Stimulated activated CD4-positive, alpha-beta T cell treated with anti-CD3 and anti-CD28 coated beads, Interleukin-15, amount 100 ng/mL, for 1 hour (primary cell): ENCODE measurements at places on chromosomes 4 and X.

DNA sequence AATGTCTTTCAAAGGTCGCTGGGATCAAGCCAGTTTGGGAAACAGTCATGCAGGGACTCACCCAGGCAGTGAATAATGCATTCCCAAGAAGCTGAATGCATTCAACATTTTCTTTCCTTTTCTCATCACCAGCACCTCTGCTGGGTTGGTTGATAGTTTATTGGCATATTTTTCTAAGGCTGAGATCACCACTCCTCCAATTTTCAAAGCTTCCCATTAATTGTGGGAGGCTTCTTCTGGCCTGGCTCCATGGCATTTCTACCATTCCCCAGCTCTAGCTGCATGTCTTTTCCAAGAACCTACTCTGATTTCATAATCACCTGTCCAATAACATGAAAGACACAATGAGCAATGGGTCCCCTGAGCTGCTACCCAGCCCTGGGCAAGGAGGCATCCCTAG, 35.8 kb downstream of the CHRDL1 start:
- DNase-seq: no peak

GRCh38 chr4:57430726-57431125, 320.5 kb upstream of the IGFBP7 start:
- DNase-seq: no peak

GRCh38 chr4:8319731-8320385, 50.3 kb downstream of the HTRA3 start:
- no peak for DNase-seq

GRCh38 chrX:8815460-8816065, 14.4 kb upstream of the FAM9A start:
- no peak for DNase-seq

- DNase-seq: no peak
These were observed 23.3 kb downstream of the FRYL start for GRCh38 chr4:48756689-48757220.

DNA sequence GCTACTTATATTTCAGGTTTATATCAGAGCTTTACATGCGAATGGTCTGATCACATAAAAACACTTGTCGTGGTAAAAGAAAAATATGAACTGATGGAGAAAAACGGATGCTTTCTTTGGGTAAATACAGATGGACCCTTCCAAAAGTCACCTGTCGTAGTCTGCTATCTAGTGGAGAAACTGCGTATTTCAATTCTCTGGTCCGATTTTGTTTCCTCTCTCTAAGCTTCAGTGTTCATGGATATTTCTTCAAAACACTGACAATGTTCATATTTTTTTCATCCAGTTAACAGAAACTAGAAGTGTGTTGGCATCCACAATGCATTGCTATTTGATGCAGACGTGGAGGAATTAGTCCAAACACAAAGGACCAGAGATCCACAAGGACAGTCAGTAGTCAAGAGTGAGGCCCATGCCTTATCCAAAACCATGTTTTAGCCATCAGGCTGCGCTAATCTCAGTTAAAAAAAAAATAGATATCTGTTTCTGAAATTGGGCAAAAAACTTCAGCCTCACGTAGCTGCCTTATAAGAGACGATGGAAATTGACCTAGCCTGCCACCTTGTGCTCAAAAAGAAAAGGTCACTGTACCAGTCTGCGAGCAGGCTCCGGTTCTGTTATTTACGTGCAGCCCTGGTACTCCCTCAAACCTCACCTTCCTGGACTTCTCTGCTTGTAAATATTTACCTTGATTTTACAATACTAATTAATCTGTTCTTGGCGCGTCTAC, 16.0 kb downstream of the MEPE start:
- DNase-seq: no peak

DNA sequence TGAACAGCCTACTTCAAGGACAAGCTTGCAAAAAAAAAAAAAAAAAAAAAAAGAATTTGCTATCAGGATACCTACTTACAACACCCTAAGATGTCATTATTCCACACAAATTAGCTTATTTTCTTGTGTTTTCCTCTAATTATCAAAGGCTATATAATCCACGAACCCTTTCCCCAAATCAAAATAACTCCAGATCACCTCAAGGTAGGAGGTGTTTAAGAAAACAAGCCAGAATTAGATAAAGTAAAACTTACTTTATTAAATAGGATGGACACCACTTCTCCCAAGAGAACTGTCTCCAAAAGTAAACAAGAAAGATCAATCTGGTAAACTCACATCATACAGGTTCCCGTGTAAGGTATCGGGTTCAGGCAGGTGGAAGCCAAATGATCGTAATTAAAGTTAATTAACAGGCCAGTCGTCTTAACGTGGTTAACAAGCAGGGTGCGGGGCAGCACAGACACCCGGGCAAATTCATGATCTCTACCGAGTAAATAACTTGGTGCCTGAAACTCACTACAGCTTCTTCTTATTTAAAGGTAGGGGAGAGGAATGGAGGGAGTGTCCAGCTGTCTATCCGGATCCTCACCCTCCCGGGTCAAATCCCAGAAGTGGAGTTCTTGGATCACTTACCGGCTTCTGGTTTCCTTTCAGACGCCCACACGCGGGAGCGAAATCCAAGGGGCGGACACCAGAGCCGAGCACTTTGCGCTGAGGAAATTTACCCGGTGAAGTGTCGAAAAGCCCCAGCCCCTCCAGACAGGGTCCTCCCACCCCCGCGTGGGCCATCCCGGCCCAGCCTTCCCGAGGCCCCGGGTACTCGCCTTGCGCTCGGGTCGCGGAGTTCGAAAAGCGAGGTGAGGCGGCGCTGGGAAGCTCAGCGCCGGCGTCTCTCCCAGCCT, 708 bp downstream of the ARAP2 start:
- peak; percentile 33 for DNase-seq

DNA sequence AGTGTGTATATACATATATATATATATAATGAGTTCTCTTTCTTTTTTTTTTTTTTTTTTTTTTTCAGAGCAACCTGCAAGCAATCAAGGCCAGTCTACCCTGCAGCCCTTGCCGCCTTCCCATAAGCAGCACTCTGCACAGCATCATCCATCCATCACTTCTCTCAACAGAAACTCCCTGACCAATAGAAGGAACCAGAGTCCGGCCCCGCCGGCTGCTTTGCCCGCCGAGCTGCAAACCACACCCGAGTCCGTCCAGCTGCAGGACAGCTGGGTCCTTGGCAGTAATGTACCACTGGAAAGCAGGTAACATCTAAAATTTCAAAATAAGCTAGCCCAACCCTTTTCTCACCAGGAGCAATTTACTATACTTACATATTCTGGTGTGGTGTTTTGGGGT, 316.3 kb downstream of the DCTD start:
- DNase-seq: no peak
